ENCODE measurements at places on chromosomes 4 and X. TPM values are rescaled to one million over a fixed set of nuclear protein-coding genes. Genes with fewer than 3 reads are reported as not detected.

Gene PABPC1L2A
- 0.06 TPM for polyA plus RNA-seq

Gene MAGEE2
- polyA plus RNA-seq = 0.37 TPM

Gene SHISA3
- polyA plus RNA-seq = 13.2 TPM

Gene CXCL3
- 1.4 TPM for polyA plus RNA-seq

Gene FAM47E
- polyA plus RNA-seq = 11.9 TPM

Gene USP17L27
- not detected for polyA plus RNA-seq

Gene STATH
- polyA plus RNA-seq = not detected

Gene UGT2B11
- polyA plus RNA-seq = 0.15 TPM

Gene TECRL
- 0.16 TPM for polyA plus RNA-seq

Gene UGT8
- 76.6 TPM for polyA plus RNA-seq

Data from large intestine (tissue), 12 donors.